Retinal pigment epithelial cell (primary cell): ENCODE measurements at places on chromosomes 16 and 17.

GRCh38 chr17:61233991-61234750 is 165.5 kb upstream of the TBX2 start:
- no peak for DNase-seq

DNA sequence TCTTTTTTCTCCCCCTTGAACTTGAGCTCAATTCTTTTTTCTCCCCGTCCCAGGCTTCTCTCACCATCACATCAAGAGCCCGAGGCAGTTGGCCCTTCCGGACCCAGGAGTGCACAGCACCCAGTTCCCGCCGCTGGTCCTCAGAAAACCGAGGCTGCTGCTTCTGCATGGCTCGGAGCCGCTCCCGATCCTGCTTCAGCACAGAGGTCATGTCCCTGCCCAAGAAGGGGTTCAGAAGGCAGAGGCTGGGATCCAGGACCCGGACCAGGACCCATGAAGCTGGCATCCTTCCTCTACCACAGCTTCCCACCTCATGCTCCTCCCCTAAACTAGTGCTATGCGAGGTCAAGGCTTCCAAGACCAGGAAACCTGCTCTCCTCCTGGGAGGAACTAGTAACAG is 10.5 kb downstream of the PER1 start:
- no peak for DNase-seq

GRCh38 chr16:46996952-46997458 is 23.5 kb upstream of the DNAJA2 start:
- no peak for DNase-seq

DNA sequence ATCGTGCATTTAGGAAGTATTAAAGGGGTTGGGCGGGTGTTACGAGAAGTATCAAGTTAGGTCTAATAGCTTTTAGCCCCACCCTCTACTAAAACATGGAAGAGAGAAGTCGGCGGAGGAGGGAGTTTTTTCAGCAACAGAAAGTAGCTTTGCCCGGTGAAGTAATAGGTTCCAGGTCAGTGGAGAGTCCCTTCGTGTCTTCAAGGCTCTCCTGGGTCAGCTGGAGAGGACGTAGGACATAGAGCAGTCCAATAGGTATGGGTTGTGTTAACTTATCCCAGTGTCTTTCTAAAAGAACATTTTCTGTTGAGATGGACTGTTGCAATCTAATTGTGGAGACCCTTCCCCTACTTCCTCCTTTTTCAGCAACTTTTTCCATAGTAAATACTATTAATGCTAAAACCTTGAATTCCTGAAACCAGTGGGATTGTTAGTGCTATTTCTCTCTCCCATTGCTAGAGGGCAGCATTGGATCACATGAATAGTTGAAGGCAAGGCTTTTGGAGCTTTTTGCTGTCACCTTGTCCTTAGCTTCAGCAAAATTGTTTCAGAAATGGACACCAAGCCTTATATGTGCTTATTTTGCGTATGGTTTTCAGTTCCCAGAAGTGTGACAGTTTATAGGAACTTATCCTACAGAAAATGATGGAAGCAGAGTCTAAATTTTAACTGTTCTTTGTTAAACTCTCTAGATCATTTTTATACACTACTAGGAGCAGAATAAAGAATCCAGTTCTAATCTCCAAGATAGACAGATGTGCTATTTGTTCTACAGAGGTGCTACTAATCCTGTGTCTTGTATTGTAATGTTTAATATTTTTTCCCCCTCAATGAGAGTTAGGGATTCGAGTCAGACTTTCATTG is 38.4 kb downstream of the UTP18 start:
- DNase-seq = no peak

- DNase-seq = no peak
These were observed 48.6 kb downstream of the TNFRSF13B start for GRCh38 chr17:16923097-16923903.

GRCh38 chr17:64281962-64282752 is 19.1 kb upstream of the TEX2 start:
- DNase-seq = no peak

DNA sequence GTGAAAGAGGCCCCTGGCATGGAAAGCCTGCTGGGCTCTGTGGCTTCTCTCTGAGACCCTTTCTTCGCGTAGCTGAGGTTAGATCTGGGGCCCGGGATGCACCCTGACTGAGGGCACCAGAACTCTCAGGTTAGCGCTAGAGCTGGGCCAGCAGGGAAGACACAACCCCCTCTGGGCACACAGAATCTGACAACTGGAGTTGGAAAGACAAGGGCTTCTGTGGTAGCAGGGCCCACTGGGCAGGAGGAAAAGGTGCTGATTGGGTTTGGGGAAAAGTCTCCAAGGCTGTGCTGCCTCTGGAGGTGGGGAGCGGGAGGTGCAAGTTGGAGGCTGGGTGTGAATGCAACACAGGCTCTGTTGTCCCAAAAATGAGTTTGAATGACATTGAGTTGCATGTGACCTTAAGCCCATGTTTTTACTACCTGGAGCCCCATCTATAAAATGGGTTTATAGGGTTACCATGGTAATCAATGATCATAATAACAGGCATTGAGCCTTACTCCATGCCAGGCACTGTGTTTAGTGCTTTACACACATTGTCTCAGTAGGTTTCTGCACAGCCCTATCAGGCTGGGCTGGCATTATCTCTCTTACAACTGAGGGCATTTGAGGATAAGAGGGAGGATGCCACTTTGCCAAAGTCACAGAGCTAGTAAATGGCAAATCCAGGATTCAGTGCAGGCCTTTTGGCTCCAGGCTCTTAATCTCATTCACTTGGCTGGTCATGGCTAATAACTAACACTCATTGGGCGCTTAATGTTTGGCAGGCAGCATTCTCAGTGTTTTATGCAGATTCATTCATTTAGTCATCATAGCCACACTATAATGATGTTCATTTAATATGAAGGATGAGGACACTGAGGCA is 9.5 kb upstream of the IGFBP4 start:
- DNase-seq = no peak

- DNase-seq = no peak
These were observed 3.1 kb downstream of the HAGHL start for GRCh38 chr16:729768-730665.
